ENCODE measurements at places on chromosomes 7 and 10.

- no peak for DNase-seq
These were observed 1.5 kb downstream of the ABCB4 start for GRCh38 chr7:87473986-87474385.

- DNase-seq = no peak
These were observed 491.1 kb upstream of the ZMIZ1 start for GRCh38 chr10:78577712-78578111.

GRCh38 chr7:80724249-80724871 lies 85.9 kb downstream of the CD36 start:
- no peak for DNase-seq

GRCh38 chr7:142720986-142721385 lies 28.3 kb upstream of the PRSS1 start:
- no peak for DNase-seq

DNA sequence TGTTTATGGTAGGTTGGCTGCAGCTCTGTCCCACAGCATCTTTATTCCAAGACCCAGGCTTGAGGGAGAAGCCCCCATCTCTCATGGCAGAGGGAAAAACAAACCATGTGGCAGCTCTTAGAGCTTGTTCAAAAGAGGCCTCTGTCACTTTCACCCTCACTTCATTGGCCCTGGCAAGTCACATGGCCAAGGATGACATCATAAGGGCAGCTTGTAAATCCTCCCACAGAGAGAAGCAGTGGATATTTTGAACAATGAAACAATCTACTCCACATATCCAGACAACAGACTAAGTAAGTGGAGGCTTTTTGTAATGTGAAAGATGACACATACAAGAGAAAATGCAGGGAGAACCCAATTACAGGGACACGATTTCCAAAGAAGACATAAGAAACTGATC lies 108.1 kb downstream of the GRID1 start:
- no peak for DNase-seq

DNA sequence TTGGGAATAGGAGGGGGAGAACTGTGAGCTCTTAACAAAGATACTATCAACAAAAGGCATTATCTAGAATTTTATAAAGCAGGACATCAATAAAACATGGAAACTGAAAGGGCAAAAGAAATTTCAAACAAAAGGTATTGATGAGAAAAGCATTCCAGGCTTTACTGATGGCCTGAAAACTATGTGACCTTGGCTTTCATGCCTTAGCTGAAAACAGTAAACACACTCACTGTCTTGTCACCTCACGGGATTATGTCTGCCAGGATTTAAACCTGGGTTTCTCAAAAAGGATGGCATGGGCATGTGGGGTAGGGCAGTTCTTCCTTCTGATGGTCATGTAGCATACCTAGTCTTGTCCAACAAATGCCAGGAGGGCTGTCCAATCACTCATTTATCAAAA lies 22.9 kb downstream of the DOCK4 start:
- no peak for DNase-seq

DNA sequence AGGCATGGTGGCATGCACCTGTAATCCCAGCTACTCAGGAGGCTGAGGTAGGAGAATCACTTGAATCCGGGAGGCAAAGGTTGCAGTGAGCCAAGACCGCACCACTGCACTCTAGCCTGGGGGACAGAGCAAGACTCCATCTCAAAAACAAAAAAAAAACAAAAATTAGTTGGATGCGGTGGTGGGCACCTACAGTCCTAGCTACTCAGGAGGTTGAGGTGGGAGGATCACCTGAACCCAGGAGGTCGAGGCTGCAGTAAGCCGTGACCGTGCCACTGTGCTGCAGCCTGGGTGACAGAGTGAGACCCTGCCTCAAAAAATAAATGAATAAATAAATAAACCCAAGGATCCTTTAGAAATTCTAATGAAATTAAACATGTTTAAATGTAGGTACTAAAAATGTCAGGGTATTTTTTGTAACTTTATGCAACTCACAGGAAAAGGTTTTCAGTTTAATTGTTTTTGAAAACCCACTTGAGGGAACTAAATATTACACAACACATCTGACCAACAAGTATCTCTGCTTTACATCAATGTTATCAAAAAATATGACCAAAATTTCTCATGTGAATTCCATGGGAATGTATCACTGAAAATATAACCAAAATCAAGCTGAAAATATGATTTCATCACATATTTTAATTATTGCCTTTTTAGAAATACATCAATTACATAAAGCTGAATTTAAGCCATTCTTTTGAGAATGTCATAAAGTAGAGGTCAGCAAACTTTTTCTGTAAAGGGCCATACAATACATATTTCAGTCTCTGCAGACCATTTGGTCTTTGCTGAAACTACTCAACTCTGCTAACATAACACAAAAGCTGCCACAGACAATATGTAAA lies 23.9 kb downstream of the UPF2 start:
- DNase-seq = no peak

GRCh38 chr10:34370126-34370525 lies 445.0 kb downstream of the PARD3 start:
- no peak for DNase-seq

- no peak for DNase-seq
These were observed 110.6 kb downstream of the PPP1R9A start for GRCh38 chr7:95018021-95018420.

GRCh38 chr10:121091961-121092719 lies 241.0 kb downstream of the WDR11 start:
- DNase-seq = no peak

GRCh38 chr7:25118048-25118753 lies 6.9 kb downstream of the CYCS start:
- DNase-seq = no peak

DNA sequence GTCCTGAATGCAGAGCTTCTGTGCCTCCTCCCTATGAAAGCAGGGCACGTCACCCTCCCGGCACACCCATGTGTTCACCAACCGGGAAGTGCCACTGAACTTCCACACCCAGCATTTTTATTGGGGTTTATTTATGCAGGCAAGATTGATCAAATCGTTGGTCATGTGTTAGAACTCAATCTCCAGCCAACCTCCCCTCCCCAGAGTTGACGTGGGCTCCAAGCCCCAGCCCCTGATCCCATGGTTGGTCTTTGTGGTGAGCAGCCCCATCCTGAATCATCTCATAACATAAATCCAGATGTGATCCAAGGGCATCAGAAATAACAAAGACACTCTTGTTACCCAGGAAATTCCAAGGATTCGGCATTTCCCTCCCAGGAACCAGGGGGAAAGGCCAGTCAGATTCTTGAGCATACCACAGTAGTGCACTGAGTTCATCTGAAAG lies 151.2 kb downstream of the TPST1 start:
- DNase-seq = no peak

DNA sequence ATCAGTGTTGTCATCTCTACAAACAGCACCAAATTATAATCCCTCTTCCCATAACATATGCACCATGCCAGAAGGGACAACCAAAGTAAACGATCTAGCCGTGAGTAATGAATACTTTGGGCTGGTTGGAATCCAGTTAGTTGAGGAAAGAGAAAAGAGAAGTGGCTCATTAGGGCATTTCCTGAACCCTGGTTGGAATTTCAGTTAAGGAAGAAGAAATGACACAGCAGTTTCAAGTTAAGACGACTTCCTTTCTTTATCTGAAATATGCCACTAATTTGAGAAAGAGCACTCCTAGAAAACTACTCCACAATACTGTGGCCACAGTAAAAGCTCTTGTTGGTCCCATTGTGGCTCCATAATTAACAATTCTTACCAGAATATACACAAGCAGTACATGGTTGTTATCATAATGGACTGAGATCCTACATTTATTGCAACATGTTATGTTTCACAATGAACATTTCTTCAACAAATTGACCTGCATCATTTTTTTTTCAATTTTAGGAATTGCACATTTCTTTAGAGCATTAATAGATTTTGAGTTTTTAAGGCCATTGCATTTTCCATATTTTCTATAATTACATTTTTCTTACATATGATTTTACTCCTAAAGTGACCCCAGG lies at the start of gene TFEC:
TSS of gene TFEC (minus strand) at position 113 of the 626 bp plus-strand sequence. CDS start 46,322 bp downstream, outside the sequence.
- no peak for DNase-seq

- DNase-seq = no peak
These were observed 592.1 kb downstream of the DNAJB6 start for GRCh38 chr7:157928808-157929425.

Measured in stimulated activated CD4-positive, alpha-beta T cell treated with anti-CD3 and anti-CD28 coated beads, TNF-alpha, amount 100 ng/mL, for 48 hours (primary cell).